Calu3 (cell line): ENCODE measurements at places on chromosomes 2 and 18. TPM values are rescaled to one million over a fixed set of nuclear protein-coding genes. Genes with fewer than 3 reads are reported as not detected.

Gene ACP1
- 120 and 124 TPM in 2 replicates for total RNA-seq

GRCh38 chr2:70964596-70965386, 13.6 kb upstream of the ANKRD53 start:
- DNase-seq: peak; percentile 75

GRCh38 chr2:84687498-84688149, 171.3 kb downstream of the DNAH6 start:
- DNase-seq: no peak

- DNase-seq: no peak
Measured at GRCh38 chr2:50347358-50348044, 684.4 kb downstream of the NRXN1 start.

DNA sequence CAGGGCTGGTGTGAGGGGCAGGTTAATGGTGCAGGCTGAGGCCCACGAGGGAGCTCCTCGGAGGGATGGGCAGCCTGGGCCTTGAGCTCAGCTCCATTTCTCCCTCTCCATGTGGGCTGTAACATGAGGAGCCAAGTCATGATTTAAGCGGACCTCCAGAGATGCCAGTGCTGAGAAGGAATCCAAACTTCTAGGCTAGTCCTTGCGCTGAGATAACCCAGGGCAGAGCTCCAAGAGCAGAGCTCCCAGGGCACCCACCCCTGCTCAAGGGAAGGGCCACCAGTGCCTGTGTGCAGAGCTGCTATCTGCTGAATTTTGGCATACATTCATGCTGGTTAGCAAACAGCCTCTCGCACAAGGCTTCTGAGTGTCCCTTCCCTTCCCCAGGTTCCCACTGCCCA, 95.1 kb downstream of the MRO start:
- DNase-seq: no peak
